ENCODE measurements at places on chromosomes 6 and 20. TPM values are rescaled to one million over a fixed set of nuclear protein-coding genes. Genes with fewer than 3 reads are reported as not detected.

The REPS1 gene
- 33.3 TPM for total RNA-seq

The PFDN6 gene
- 34.7 TPM for total RNA-seq

The TRIM31 gene
- not detected for total RNA-seq

The ZSCAN31 gene
- total RNA-seq = 11.6 TPM

The RING1 gene
- total RNA-seq = 27.1 TPM

The SIGLEC1 gene
- total RNA-seq = not detected

The SLC22A7 gene
- total RNA-seq = not detected

The CST2 gene
- total RNA-seq = not detected

The TUBB2B gene
- total RNA-seq = 5.6 TPM

The BTN1A1 gene
- total RNA-seq = not detected

The TJAP1 gene
- total RNA-seq = 16.0 TPM

The LY86 gene
- total RNA-seq = not detected

The EPPIN gene
- not detected for total RNA-seq

The PTCRA gene
- not detected for total RNA-seq

The CLPSL1 gene
- total RNA-seq = not detected

The NKX2-4 gene
- not detected for total RNA-seq

The MMP24 gene
- 0.76 TPM for total RNA-seq

The NOX3 gene
- total RNA-seq = not detected

The MYLK2 gene
- 8.5 TPM for total RNA-seq

The ZNF391 gene
- total RNA-seq = 1.6 TPM

The IL17F gene
- not detected for total RNA-seq

The GPR63 gene
- total RNA-seq = not detected

The BACH2 gene
- total RNA-seq = 2.9 TPM

The SLC12A5 gene
- 1.6 TPM for total RNA-seq

The HLA-DOB gene
- total RNA-seq = 0.19 TPM

The PNPLA1 gene
- total RNA-seq = not detected

The SULF2 gene
- 205 TPM for total RNA-seq

The GPLD1 gene
- 0.19 TPM for total RNA-seq

The CALHM4 gene
- total RNA-seq = 0.33 TPM
